ENCODE measurements at places on chromosomes 11 and 22.

- DNase-seq, result no peak
These were observed 626 bp downstream of the TRIM22 start for GRCh38 chr11:5690216-5690615.

DNA sequence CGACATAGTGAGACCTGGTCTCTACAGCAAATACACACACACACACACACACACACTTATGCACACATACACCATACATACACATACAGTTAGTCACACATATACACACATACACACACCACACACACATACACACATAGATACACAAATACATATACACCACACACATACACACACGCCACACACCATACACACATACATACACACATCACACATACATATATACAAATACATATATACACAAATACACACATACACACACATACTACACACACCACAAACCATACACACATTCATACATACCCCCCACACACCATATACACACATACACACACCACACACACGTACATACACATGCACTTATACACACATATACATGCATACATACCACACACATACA, 57.7 kb downstream of the MICAL2 start:
- no peak for DNase-seq

DNA sequence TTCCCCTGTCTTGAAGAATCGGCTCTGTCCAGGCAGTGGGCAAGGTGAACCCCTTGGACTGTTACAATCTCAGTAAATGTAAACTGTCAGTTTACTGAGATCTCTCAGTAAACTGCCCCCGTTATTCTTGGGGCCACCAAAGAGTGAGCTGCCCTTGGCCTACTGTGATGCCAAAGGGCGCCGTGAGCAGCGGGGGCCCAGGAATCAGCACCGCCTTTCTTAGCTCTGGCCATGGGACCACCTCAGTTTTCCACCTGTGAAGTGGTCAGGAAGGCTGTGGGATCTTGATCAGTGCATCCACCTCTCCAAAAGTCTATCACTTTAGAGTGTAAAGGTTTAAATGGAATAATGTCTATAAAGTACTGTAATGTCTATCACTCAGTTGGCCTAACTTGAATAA, 57.1 kb downstream of the THAP12 start:
- DNase-seq, result no peak

DNA sequence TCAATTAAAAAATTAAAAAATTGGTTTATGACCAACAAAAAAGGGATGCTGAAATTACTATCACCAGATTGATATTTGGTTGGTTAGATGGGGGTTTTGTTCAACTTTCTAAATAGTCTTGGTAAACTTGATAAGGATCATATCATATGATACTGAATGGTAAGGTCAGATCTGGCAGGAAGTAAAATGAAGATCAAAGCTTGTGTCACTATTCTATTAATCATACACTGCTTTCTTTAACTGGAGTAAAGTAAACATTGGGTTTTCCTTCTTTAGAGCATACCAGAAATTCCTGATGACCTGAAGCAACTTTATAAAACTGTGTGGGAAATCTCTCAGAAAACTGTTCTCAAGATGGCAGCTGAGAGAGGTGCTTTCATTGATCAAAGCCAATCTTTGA, 40.2 kb downstream of the RRM1 start:
- DNase-seq, result no peak

- DNase-seq, result no peak
These were observed 74.5 kb downstream of the BBOX1 start for GRCh38 chr11:27115051-27115650.

DNA sequence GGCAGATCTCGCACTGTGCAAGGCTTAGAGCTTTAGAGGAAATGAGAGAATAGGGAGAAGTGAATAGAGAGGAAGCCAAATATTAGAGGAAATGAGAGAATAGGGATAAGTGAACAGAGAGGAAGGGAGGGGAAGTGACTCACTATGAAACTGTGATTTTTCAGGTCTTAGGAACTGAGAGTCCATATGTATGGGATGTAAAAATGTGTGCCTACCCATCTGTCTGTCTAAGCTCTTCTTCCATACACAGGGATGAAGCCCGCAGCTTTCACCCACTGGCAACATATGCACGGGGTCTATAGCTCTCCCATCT, 6.4 kb upstream of the CCDC86 start:
- no peak for DNase-seq

GRCh38 chr11:31795706-31796498, 15.2 kb downstream of the PAX6 start:
- DNase-seq, result no peak

GRCh38 chr11:105910095-105910715, 111.8 kb downstream of the MSANTD4 start:
- DNase-seq, result no peak

DNA sequence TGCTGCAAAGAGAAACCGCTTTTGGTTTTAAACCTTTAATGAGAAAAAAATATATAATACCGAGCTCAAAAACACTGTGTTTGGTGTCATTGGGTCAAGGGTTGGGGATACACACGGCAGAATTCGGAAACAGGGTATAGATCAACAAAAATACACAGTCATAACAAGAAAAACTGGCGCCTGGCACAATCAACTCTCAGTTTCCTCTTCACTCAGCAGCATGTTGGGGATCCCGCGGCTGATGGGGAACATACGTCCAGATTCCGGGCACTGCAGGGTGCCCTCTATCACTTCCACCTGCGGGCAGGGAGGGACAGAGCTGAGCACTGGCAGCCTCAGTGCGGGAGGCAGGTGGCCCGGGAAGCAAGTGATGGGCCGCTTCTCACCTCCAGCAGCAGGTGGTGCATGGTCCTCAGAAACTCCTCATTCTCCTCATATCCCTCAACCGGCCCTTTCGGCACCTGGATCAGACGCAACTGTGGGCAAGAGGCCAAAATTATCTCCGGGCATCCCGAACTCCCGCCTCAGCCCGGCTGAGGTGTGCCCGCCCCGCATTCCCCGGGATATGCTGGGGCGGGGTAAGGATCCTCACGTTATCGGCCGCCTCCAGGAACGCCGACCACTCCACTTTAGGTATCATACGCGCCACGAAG, 561 bp downstream of the TRMT112 start:
- DNase-seq, result no peak

DNA sequence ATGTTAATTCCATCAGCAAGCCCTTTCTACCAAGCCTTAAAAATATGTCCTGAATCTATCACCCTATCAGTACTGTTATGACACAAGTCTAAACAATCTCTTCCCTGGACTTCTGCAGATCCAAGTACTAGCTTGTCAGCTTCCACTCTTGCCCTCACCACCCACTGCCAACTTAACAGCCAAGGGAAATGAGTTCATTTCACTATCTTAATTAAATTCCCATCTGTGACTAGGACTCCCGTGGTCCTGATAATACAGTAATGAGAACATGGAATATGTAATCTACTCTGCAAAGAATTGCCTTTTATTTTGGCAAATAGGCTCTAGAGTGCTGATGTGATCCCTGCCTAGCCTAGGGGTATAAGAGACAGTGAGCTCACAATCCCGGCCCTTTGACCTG, 10.1 kb downstream of the UBQLN3 start:
- DNase-seq, result no peak

DNA sequence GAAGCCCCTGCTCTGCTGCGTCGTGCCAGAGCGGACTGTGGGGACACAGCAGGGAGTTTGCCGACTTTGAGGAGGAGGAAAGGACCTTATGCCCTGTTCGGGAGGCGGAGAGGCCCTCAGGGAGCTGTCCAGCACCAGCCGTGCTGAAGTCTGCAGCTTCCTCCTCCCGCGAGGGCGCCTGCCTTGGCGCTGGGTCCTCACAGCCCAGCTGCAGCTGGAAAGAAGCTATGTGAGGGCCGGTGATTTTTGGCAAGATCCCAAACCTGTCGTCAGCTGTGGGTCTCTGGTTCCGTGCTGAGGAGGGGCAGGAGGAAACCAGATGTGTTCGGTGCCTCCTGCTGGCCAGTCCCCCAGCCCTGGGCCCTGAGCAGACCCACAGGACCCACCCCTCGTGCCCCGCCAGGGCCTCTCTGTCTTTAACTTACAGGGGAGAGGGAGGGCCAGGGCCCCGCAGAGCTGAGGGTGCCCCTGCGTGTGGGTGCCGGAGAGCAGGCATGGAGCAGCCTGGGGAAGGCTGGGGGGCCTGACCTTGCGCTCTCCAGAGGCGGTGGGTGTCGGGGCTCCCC, 12.0 kb downstream of the BRSK2 start:
- DNase-seq, result peak; percentile 34

DNA sequence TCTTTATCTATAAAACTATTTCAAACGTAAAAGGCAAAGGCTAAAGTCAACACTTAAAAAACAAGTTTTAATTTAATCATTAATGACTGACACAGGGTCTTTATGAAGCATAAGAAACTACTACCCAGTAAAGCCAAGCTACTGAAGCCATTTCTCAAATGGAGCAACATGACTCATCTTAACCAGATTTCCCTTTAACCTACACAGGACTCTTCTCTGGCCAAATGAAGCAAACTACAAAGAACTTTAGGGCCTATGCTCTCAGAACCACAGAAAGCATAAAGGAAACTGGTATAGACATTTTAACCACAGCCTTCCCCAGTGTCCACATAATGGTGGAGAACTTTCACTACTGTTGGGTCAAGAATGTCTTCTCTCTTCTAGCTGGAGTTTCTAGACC, 34.7 kb downstream of the ALG9 start:
- DNase-seq, result no peak

All from activated CD4-positive, CD25-positive, alpha-beta regulatory T cell (primary cell).